ENCODE measurements at places on chromosomes 11 and 22.

GRCh38 chr11:13859892-13860291 lies 102.6 kb upstream of the SPON1 start:
- DNase-seq, result no peak

- no peak for DNase-seq
These were observed 67.9 kb downstream of the MCM5 start for GRCh38 chr22:35467681-35468434.

DNA sequence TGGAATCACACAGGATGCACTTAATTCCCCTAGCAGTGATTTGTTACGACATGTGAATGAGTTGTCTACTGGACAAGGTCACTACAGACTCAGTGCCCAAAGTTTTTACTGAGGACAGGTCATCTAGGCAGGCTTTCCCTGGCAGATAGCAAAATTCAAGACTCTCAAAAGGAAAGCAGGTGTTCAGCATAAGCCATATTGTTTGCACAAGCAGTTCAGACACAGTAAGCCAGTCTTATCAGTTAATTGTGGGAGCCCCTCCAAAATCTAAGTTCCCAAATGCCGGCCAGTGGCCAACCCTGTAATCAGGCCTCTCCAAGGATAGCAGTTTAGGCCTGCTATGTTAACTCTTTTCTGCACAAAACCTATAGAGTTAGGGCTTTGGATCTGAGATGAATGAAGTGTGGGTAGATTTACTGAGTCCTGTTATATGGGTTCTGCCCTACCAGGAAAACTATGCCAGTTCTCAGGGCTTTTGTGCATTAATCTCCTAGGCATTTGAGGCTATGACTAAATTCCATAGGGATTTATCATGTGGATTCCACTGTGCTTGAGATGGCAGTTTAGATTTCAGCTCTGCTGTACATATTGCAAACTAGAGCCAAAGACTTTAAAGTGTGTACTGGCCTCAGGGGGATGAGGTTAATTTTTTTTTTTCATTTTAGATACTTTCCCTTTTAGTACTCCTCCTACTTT lies 4.8 kb upstream of the ARHGEF12 start:
- no peak for DNase-seq

- no peak for DNase-seq
These were observed 84.2 kb downstream of the CELSR1 start for GRCh38 chr22:46453006-46453828.

DNA sequence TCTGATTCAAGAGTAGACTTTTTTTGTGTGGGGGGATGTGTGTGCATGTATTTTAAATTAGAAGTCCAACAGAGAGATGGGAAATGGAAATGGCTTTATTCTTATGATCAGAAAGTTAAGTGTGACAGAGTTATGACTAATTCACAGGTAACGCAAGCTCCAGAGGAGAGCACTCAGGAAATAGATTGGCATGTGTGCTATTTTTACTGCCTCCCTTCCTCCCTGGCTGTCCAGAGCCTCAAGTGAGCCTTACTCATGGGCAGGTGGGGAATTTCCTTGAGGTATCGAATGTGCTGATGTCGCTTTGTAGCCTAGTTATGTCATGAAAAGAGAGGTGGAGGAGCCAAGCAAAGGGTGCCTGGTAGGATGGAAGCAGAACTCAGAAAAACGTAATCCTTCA lies 70.3 kb upstream of the BDNF start:
- no peak for DNase-seq

GRCh38 chr11:31784611-31785010 lies 26.5 kb downstream of the PAX6 start:
- DNase-seq, result no peak

GRCh38 chr11:82792822-82793569 lies 59.3 kb upstream of the FAM181B start:
- no peak for DNase-seq

DNA sequence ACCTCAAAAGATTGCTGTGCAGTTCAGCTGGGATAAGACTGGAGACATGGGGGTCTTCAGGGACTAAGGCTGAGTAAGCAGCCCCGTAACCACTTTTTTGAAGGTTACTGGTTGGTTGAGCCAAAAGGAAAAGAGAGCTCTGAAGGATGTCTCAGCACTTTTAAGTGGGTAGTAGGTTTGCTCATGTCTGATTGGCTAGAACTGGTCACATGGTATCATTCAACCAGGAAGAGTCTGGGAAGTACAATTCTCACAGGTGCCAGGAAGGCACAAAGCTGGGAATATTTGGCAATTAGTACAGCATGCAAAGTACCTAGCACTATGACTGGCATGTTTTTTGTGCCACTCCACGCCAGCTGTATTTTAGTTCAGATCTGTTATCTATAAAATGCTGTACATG lies 58.1 kb downstream of the SNX19 start:
- no peak for DNase-seq

GRCh38 chr22:43228330-43228729 lies 41.4 kb upstream of the TTLL12 start:
- no peak for DNase-seq

DNA sequence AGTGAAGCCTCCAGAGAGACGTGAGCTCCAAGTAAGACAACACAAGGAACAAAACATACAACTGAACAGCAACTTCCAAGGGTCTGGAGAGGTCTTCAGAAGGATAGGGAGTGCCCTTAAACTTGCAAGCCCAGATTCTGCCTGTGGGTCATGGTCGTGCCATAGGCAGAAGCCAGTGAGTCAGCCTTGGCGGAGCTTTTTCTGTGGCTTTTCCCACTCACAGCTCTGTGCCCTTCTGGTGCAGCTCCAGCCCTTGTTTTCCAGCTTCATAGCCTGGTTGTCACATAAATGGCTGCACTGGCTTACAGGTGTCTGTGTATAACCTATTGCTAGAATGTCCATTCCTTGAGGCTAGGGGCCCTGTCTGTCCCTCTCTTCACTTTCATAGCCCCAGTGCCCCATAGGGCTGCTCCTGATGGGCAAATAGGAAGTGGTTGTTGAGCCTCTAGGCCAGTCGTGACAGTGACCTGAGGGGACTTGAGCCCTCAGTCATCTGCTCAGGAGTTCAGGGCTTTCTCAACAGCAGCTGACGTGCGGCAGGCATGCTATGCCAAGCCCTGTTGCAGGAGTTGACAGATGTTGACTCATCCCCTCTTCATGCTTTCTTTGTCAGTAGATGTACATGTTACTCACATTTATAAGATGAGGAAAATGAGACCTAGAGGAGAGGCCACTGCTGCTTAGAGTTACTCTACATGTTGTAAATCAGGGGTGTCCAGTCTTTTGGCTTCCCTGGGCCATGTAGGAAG lies 7.4 kb downstream of the MED15 start:
- DNase-seq, result no peak

- no peak for DNase-seq
These were observed 1.3 kb downstream of the RBM4B start for GRCh38 chr11:66676282-66676919.

DNA sequence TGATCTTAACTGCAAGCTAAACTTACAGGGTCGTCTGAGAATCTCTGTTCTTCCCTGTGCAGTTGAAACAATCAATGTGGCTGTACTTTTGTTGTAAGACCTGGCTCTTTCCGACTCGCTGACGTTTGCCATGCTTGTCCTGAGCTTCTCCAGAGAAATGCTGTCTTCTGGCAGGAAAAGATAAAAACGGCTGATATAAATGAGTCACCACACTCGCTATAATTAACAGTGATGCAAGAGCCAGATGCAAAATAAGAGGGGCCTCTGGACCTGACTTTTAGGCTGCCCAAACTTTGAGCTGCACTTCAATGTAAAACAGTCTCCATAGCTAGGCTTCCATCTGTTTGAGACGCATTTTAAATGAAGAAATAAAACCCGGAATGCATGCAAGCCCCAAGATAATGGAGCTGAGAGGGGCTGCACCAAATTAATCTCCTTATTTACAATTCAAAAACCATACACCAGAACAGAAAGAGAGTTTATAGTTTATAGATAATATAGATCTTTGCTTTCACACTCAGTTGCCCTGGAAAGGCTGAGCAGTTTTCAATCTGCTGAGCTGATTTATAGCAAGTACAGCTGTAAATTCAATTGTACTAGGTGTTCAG lies 48.5 kb downstream of the WT1 start:
- DNase-seq, result no peak

GRCh38 chr11:42225664-42226063 lies 766.2 kb upstream of the LRRC4C start:
- no peak for DNase-seq

- DNase-seq, result no peak
These were observed 40.0 kb downstream of the LINC01488 start for GRCh38 chr11:69521457-69521856.

DNA sequence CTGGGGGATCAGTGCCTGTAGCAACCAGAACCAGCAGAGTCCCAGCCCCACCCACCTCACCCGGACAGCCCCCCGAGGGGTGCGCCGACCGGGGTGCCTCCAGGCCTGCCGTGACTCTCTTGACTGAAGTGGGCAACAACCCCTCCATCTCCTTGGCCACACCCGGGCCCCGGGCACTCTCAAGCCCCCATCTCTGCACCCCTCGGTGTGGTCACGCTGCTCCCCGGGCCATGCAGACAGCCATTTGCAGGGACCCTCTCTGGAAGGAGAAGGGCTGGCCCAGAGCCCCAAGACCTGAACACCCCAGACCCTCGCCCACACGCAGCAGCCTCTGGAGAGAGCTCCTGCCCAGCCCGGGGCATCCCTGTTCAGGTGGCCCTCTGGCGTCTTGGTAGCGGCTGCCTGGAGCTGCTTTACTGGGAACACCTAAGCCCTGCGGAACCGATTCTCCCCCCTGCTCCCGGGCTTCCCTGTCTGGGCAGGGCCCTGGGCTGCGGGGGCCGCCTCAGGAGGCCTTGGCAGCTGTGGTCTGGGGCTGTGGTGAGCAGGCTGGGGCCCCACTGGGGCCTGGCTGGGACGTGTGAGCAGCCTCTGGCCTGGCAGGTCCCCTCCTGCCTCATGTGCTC lies 84.9 kb downstream of the WNT7B start:
- no peak for DNase-seq

- DNase-seq, result no peak
These were observed 8.5 kb downstream of the PAX6 start for GRCh38 chr11:31802609-31802989.

GRCh38 chr11:107385361-107385981 lies 72.2 kb downstream of the CWF19L2 start:
- no peak for DNase-seq

DNA sequence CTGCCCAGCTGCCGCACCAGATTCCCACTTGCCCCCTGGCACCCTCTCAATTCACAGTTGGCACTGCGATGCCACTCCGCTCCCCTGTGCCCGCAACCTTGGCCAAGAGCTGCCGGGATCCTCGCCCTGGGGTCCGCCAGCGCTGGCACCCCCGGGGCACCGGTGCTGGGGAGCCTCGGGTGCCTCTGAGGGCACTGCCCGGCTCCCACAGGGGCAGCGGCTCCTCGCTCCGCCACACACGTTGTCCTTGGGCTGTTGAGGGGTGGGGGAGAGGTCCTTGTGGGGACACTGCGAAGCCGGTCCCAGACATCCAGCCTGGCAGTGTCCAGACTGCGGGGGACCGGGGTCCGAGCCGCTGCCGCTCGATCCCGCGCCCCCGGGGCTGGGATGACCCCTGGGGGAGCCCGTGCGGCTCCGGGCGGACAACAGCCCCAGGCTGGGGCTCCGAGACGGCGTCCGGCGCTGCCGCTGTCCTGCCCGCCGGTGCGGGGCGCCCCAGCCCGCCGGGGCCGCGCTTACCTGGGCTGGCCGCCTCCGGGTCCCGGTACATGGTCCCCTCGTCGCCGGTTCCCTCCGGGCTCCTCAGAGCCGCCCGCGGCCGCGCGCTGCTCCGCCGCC lies 496 bp downstream of the SYT7 start:
- no peak for DNase-seq

GRCh38 chr11:47259232-47259977 lies 1.6 kb downstream of the NR1H3 start:
- DNase-seq, result no peak

GRCh38 chr22:29369460-29369859 lies 18.9 kb downstream of the AP1B1 start:
- no peak for DNase-seq

Data from cortex of kidney (tissue), 1 donor.